SW 1271 (cell line): ENCODE measurements at places on chromosomes 2 and 18.

DNA sequence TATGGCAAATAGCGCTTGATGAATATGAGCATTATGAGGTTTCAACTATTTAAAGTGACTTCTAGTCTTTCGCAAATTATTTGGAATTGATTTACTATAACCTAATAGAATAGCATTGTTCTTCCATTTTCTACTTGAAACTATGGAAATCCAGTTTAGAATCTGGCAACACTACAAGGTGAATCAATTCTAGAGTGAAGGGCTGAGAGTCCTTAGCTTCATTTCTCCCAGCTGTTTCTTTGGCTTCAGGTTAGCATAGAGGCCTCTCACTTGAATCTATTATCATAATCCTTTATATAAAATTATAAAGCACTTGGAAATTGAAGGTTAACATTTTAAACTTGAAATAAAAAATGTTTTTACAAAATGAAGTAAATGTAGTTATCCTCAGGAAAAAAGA is 318.8 kb downstream of the CCDC85A start:
- DNase-seq: no peak

DNA sequence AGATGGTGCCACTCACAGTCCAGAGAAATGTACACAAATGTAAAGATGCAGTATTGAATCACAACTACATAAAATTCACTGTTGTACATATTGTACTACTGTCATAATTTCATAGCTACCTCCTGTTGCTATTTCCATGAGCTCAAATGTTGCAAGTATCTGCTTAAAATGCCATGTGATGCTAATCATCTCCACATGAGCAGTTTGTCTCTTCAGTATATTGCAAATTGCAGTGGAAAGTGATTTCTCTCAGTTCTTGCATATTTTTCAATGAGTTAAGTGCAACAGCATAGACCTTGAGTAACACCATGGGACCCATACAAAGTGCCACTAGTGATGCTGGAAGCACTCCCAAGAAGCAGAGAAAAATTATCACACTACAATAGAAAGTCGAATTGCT is 51.9 kb downstream of the MAIP1 start:
- no peak for DNase-seq

GRCh38 chr2:441258-442022 is 153.5 kb upstream of the ALKAL2 start:
- DNase-seq: no peak

GRCh38 chr2:135050132-135050531 is 2.0 kb upstream of the RAB3GAP1 start:
- DNase-seq: no peak

GRCh38 chr18:6476880-6477279 is 62.2 kb upstream of the L3MBTL4 start:
- DNase-seq: no peak

- no peak for DNase-seq
These were observed 229.2 kb downstream of the C1D start for GRCh38 chr2:67833632-67834031.

- DNase-seq: no peak
These were observed 34.2 kb downstream of the CHST10 start for GRCh38 chr2:100383306-100383705.
